SK-N-DZ (cell line): ENCODE measurements at places on chromosomes 3 and 15.

DNA sequence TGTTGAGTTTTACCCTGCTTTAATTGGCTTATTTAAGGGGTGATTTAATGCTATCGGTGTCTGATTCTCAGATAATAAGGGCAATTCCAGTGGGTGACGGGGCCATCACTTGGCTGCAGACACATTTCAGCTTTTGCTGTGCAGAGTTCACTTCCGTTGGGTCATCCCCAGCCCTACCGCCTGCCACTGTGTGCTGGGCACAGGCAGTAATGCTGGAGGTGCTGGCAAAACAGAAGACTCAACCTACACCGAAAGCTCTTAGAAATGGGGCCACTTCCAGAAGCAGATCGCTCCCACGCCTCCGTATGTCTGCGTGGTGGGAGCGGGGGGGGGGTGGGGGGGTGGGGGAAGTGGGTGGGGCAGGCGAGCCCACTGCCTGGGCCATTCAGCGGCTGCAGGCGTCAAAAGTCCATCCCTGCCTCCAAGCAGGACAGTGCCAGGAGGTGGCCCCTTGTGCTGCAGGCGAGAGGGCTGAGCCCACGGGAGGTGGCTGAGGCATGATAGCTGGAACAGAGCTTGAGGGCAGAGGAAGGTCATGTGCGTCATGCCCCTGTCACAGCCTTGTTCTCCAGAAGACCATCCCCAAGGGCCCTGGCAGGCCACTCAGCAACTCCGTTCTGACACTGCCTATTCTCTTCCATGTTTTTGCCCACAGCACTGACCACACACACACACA, 128.3 kb downstream of the ATP10A start:
- DNase-seq = no peak

DNA sequence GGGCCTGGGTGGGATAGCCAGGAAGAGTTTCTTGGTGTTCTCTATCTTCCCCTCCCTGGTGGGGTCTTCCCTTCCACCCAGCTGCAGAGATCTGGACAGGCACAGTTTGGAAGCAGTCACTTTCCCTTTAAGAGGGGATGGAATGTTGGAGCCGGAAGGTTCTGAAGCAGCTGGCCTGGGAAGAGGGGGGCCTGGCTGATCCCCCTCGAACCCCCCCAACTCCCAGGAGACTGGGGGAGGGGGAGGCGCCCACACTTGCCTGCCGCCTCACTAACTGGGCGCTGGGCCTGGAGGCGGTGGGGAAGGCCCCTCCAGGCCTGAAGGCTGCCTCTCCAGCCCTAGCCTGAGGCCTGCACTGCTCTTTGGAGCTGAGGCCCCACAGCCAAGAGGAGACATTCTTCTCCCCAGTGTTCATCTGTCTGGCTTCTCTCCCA, 1.4 kb downstream of the DVL3 start:
- DNase-seq = no peak

GRCh38 chr15:63255489-63255990, 21.9 kb upstream of the APH1B start:
- DNase-seq = no peak

DNA sequence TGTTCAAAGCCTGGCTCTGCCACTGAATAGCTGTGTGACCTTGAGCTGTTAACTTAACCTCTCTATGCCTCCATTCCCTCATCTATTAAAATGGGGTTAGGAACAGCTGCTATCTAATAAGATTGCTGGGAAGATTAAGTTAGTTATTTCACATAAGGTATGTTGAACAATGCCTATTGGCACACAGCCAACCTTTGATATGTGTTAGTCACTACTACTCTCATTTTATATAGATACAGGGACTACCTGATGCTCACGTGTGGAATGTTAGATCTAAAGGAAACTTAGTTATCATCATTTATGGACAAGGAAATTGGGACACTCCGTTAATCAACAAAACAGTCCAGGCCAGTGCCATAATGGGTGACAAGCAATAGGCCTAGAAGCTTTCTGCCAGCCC, 332.4 kb upstream of the PPP2R3A start:
- DNase-seq = no peak
